Vagina (tissue), 2 donors: ENCODE measurements at places on chromosomes 13 and 19.

DNA sequence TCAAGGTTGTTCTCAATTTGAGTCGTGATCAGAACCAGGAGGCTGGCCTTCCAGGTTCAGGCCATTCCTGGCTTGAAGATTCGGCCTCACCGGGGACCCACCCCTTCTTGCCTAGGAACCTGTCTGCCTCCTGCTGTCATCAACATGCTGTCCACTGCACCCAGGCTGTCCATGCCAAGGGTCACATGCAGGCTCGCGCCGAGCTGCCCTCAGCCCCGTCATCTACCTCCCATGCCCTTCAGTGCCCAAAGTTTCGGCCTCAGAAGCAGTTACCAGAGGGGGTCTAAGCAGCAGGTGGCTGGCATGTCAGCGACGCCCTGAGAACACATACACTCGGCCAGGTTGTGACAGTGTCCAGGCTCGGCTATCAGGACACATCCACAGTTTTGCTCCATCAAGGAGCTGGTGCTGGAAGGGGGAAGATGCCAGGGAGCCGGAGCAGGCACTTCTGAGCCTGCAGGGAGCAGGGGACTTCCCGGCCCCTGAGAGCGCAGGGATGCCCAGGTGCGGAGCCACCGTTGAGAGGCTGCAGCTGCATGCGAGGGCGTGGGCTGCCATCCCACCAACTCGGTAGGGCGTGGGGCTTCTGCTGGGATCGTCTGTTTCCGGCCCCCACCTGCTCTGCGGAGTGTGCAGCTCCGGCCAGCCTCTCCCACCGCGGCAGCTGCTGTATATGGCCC is 590.9 kb upstream of the SLITRK5 start:
- DNase-seq: no peak

DNA sequence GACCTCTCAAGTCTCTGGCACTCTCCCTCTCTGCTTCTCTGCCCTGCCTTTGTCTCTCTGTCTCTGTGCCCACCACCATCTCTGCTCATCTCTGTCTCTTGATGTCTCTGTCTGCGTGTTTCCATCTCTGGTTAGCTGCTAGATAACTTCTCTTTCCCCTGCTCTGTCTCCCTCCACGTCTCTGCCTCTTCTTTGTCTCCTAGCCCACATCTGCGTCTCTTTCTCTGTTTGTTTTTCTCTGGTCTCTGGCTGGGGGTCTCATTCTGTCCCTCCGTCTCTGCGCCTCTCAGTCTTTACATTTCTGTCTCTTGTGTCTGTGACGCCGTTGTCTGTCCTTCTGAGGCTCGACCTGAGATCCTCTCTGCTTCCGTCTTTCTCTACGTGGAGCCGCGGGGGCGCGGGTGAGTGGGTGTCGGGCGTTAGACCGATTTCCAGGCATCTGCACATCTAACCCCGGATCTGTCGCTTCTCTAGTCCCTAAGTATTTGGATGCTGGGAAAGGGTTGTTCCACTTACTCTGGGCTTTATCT is 386 bp downstream of the GIPR start:
- no peak for DNase-seq

DNA sequence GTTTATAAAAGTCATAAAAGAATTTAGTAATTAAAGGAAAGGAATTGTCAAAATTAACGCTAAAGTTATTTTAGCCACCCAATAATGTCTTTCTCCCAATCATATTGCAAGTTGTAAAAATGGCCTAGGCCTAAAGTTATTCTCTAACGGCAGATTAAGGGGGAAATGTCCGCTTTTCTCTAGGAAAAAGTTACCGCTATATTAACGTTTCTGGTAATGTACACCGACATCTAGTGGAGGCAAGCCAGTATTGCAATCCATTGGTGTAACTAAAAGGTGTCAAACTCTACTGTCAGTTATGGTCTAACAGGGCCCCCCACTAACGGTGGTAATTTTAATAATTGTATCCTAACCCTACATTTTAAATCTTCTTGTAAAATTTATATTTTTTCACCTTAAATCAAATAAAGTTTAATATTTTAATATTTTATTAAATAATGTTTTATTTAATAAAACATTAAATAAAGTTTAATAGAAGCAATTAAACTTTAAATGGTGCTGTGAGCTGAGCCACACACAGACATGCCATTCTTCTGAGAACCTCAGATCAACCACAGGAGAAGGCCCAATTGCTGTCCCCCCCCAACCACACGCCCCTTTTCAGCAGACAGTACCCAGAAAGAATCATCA is 35.9 kb upstream of the ZSCAN5A start:
- no peak for DNase-seq

DNA sequence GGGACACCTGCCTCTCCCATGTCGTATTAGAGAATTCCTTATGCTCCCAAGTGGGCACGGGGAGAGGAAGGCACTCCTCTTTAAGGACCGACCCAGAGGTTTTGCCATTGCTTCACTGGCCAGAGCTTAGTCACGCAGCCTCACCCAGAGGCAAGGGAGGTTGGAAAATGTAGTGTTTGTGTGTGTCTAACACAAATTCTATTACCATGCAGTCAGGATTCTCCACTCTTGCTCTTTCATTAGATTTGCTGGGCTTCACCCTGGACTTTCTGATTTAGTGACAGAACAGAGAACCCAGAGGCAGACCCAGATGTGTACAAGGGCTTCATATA is 14.6 kb upstream of the NCCRP1 start:
- no peak for DNase-seq

GRCh38 chr13:76440568-76440967 is 445.6 kb downstream of the KCTD12 start:
- DNase-seq: no peak

- no peak for DNase-seq
These were observed 81.9 kb upstream of the SLC15A1 start for GRCh38 chr13:98834254-98834960.

DNA sequence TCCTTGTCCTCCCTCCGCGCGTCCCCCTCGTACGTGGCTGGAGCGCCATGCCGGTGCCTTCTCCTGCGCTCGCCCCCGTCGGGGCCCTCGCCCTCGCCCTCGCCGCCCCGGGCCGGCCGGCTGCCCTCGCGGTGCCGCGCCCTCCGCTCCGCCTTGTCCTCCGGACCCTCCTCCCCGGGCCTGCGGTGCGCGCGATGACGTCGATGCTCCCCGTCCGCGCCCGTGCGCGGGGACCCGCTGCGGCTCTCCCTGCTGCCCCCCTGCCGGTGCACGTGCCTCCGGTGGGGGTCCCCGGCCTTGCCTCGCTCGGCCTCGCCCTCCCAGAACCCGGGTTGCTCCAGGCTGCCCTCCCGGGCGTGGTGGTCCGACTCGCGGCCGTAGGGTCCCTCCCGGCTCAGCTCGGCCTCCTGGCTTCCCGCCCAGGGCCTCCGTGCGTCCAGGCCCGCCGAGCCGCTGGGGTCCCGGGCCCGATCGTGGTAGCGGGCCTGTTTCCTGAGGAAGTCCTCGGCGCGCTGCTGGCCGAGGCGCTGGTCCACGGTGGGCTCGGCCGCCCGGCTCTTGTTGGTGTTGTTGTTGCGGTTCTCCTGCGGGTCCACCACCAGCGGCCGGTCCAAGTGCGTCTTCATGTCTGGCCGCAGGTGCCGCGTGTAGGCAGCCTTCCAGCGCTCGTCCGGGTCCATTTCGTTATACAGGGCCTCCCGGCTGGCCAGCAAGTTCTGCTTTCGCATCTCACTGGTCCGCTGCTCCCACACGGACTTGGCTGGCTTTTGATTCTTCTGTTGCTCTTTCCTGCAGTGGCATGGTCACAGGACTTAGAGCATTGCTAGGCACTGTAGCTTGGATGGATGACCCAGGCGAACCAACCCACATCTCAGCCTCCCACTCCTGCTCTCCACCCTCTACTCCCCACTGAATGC is 148.6 kb downstream of the IER2 start:
- no peak for DNase-seq

GRCh38 chr13:110444226-110444653 is 117.3 kb downstream of the RAB20 start:
- DNase-seq: no peak

DNA sequence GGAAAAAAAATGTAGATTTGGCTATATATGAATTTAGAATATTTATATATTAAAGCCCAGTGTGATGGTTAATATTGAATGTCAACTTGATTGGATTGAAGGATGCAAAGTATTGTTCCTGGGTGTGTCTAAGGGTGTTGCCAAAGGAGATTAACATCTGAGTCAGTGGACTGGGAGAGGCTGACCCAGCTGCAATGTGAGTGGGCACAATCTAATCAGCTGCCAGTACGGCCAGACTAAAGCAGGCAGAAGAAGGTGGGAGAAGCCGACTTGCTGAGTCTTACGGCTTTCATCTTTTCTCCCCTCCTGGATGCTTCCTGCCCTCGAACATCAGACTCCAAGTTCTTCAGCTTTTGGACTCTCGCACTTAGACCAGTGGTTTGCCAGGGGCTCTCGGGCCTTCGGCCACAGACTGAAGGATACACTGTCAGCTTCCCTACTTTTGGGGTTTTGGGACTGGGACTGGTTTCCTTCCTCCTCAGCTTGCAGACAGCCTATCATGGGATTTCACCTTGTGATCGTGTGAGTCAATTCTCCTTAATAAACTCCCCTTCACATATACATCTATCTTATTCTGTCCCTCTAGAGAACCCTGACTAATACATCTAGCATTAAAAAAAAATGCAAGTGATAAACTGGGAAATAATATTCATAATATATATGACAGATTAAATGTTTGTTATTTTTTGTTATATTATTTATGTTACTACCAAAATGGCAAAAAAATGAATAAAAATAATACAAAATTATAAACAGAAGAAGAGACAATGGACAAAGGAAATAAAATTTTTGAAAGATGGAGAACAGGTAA is 122.4 kb downstream of the DLEU7 start:
- no peak for DNase-seq

GRCh38 chr13:84237143-84237542 is 354.9 kb upstream of the SLITRK1 start:
- no peak for DNase-seq

DNA sequence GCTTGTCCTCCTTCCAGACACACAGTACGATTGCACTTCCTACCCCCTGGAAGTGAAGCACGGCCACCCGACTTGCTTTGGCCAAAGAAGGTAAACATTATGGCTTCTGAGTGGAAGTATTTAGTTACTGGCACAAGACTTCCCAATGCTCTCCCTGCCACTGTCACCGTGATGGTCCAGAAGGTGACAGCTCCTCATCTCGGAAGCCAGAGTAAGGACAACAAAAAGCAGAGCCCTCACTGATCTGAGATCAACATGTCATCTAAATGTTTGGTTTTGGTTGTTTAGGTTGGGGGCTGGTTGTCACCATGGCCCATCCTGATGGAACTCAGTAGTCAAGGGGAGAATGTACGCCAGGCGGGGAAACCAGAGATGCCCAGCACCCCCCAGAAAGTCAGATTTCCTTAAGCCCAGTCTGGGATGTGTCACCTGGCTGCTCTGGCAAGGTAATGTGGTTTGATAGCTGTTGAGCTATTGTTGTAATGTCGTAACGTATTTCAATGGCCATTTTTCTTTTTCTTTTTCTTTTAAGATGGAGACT is 170.1 kb upstream of the ZNF536 start:
- peak; percentile 52 for DNase-seq

DNA sequence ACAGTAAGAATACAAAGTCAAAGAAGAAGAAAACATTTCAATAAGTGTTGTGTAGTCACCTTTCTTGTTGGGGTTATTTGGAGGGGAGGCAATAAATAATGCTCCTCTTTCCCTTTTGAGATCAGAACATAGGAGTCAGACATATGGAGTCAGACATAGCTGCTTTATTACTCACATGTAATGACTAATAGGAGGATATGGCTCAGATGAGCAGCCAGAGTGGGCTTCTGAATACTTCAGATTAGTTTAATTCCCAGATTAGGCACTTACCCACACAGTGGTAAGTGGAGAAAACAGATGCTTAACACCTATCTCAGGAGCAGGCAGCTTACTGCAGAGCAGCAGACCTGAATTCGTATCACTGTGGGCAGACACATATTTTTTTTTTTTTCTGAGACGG is 31.7 kb upstream of the C1QTNF9B start:
- DNase-seq: no peak

DNA sequence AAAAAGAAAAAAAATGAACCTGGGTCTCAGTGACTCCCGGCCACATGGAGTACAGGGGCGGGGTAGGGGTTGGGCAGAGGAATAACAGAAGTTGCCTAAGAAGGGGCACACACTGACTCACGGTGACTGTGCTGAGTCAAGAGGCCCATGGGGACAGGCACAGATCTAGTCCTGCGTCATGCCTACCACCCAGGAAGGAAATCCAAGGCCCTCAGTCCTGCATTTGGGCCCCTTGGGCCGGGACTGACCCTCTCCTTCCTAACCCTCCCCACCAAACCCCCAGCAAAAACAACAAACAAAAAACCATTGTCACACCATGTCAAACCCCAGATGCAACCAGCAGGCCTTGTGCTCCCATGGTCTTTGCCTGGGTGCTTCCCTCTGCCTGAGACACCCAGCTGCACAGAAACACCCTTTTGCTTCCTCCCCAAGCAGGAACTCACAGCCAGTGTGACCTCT is 9.6 kb upstream of the NOTCH3 start:
- no peak for DNase-seq

DNA sequence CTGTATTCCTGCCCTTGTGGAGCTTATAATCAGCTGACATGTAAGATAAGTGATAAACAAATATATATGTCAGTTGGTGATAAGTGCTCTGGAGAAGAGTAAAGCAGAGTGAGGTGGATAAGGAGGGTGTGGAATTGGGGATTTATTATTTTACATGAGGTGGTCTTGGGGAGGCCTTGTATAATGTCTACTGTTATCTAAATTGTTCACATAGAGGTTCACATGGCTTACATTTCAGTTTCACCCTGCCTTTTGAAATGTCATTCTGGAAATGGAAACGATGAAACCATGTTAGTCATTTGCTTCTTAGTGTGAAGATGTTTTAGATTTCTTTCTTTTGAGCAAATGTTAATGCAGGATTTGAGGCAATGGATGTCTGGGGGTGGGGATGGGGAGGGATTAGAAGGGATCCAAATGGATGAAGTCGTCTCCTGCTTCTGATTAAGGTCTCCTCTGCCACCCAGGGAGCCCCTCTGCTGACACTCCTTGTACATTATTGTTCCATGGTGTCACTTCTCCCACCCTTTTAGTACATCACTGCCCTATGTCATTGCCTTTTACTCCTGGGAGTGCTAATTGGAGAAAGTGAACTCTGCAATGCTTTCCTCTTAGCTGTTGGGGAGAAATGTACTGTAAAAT is 14.0 kb downstream of the B3GLCT start:
- DNase-seq: no peak

- DNase-seq: no peak
These were observed 127.5 kb upstream of the OBI1 start for GRCh38 chr13:78786459-78786858.

DNA sequence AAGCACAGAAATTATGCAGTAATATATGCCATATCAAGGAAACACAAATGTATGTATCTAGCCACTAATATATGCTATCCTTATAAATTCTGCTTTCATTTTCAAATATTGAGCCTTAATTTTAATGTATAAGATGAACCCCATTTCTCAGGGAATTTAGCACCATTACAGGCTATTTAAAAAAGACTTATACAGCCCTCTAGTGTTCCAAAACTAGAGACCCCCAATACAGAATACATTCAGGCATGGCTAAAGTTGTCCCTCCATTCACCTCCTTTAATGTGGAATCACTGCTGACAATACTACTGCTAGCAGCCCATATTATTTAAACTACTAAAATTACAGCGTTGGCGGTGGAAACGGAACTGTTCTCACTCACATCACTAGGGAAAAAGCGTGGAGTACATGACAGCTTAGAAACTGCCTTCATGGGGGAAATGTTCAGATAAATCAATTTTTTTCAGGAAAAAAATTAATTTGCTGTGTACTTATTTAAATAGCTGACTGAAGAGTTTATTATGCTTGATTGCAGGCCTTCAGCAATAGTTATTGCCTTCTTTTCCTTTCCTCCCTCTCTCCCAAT is 541.0 kb downstream of the PCDH9 start:
- DNase-seq: no peak
